ENCODE measurements at places on chromosomes 4 and X.
A peak's percentile ranks its signal among the peaks of the same experiment; 100 is the strongest.

GRCh38 chr4:114780205-114780604 is 181.6 kb downstream of the UGT8 start:
- peak; percentile 11 for DNase-seq

GRCh38 chrX:56746996-56747395 is 18.0 kb downstream of the NBDY start:
- DNase-seq = no peak

DNA sequence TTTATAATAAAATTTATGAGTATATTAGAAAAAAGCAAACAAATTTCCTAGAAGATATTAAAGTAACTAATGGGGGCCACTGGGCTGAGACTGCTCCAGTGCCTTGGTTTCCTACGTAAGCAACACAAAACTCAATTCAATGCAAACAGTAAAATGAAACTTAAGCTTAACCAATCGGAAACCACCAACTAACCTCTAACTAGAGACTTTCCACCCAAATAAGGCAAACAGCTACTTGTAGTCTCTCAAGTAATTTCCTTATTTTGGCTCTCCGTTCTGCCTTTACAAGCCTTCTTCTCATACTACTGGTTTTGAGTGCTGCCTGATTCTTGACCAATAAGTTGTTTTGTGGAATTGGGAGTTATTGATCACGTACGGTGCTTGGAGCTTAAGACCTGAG is 167.3 kb upstream of the VEGFC start:
- DNase-seq = no peak

DNA sequence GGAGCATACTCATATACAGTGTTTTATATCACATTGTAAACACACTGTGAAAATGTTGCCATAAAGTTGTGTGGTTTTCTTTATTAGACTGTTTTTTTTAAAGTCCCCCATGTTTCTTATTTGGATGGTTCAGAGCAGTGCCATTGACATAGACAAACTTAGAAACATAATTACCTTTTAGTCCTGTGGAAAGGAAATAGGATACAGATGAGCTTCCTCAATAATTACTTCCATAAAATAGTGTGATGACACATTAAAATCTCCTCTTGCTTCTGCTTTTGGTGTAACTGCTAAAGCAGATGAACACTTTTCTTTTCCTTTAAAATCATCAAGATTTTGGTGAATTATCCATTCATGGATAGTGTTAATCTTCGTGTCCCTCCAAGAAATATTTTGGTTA is 52.9 kb upstream of the LIMCH1 start:
- DNase-seq = no peak

DNA sequence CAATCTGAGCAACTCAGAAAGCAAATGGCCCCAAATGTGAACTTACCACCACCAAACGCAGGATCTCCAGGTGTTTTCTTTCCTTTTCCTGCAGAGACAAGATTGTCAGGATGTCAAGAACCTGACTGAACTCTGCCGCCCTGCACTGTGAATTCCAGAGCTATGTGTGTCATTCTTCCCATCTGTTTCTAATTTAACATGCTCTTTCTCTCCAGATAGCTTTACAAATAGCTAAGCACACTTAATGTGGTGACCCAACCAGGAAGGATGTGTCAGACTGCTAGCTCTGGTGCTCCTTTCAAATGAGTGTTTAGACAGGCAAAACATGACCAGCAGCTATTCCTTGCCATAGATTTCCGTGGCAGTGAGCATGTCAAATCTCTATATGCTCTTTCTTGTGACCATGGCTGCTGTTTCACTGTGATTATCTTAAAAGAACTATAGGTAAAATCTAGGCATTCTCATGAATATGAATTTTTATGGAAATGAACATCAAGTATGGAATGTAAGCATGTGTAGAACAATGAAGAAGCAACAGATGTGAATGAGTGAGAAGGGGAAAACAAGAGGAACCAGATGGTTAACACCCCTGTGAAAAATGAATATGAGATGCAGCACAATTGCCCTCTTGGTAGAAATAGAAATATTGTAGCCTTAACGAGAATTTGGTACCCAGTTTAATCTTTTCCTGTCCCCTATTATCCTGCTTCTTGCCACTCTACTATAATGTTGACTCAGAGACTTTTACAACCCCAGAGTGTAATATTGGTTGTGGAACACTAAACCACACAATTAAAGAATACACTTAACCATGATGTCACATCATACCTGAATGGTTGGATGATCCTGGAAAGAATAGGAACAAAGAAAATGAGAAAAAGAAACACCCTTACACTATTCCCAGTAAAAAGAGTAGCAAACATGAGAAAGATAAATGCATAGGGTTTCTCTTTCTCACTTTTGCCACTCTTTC is 247.8 kb upstream of the DKK2 start:
- no peak for DNase-seq

- no peak for DNase-seq
These were observed 38.2 kb downstream of the MAGED1 start for GRCh38 chrX:51931566-51932150.

DNA sequence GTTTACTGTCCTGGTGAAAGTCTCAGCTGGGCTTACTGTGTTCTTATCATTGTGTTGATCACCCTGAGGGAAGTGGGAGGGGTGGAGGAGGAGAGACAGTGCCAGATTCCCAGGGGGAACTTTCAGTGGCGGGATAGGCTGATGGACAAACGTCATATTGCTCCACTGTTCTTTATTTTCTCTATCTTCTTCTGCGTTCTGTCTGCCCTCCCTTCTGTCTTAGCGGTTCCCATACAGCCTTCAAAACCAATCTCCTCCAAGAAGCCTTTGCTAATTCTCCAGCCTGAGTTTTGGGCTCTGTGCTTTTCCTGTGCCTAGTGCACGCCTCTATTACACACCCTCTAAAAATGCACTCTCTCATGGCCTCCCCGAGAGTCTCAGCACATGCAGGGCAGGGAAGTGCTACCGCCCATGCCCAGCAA is 448.7 kb upstream of the FAT1 start:
- DNase-seq = peak; percentile 40

GRCh38 chrX:14802943-14803710 is 69.7 kb downstream of the FANCB start:
- DNase-seq = no peak

DNA sequence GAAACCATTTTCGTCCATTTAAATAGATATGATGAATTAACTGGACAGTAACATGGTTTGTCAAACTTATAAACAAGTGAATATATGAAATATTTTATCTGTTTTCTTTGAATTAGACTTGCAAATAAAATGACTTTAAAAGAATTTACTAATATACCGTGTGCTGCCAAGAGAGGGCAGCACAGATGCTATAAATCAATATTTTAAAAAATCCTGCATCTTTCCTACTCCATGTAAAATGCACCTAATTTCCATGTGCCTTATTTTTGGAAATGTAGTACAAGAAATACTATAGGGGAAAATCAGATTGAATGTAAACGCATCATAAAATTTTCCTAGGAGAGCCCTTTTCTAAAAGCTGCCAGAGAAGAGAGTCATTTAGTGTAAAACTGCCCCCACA is 62.2 kb downstream of the PRKX start:
- no peak for DNase-seq

Measured in BE2C (cell line).